ENCODE measurements at places on chromosomes 2 and 18. TPM values are rescaled to one million over a fixed set of nuclear protein-coding genes. Genes with fewer than 3 reads are reported as not detected.

DUSP2 gene
- total RNA-seq = 7.3 TPM

PID1 gene
- total RNA-seq = 45.7 TPM

- no peak for DNase-seq
Observed at GRCh38 chr2:149422991-149423338, 92.6 kb downstream of the LYPD6 start.

SIX2 gene
- total RNA-seq = 0.34 TPM

SLC4A1AP gene
- 28.6 TPM for total RNA-seq

DNA sequence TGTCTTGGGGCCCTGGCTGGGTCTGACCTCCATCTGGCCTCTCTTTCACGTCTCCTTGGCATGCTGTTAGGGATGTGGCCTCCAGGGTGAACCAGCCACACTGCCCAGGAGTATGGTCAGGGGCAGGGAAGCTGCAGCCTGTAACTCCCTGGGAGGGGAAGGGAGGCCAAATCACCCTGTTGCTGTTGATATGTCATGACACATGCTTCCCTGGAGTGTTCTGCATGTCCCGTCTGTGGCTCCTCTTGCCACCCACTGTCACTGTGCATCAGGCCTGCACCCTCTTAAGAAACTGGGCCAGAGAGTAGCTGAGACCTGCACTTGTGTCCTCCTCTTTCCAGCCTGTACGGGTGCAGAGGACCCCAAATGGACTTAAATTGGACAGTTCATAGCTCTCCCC lies 221.3 kb downstream of the FHOD3 start:
- DNase-seq = no peak

AQP12A gene
- not detected for total RNA-seq

RFTN2 gene
- 3.2 TPM for total RNA-seq

FARSB gene
- 17.0 TPM for total RNA-seq

- DNase-seq = no peak
Observed at GRCh38 chr18:30404422-30404821, 638.1 kb downstream of the DSC3 start.

Data from lung (tissue), 17 donors.